Fibroblast of pulmonary artery (primary cell): ENCODE measurements at places on chromosomes 2 and 18.

DNA sequence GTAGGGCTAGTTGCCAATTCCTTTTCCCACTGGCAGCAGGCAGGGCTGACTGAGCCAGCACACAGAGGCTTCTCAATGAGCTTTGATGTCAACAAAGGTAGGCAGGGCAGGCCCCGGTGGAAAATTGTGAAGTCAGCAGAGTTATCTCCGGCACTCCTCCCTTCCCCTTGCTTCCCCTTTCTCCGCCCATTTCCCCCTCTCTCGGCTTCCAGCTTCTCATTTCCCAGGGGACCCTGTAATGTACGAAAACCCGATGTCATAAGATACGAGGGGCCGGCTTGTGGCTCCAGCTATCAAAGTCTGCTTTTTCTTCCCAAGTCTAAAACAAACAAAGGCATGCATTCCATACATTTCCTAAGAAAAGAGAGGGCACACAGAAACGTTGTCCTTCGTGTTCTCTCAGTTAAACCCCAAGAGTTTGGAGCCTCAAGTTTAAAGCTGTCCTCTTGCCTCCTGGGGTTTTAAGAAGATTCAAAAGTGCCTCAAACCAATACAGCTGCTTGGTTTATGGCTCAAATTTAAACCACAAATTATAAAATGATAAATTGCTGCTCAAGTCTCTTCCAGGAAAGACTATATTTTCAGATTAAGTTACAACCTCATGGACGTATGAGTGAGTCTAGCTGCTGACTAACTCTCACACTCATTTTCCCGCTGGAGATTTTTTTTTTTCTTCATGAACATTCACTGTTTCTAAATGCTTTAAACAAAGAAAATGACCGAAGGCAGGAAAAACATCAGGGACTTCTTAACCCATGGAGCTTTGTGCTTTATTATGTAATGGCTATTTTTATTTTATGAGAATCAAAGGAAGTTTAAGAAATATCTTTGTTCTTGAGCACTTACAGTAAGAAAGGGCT lies 27.2 kb upstream of the EML4 start:
- peak; percentile 95 for DNase-seq

GRCh38 chr2:233165543-233165894 lies 86.0 kb upstream of the ATG16L1 start:
- no peak for DNase-seq

GRCh38 chr18:50143886-50144285 lies 51.1 kb downstream of the MYO5B start:
- DNase-seq: no peak

- DNase-seq: no peak
Observed at GRCh38 chr2:10237392-10238321, 65.0 kb upstream of the HPCAL1 start.

GRCh38 chr2:173941567-173941966 lies 23.6 kb downstream of the SP3 start:
- no peak for DNase-seq

DNA sequence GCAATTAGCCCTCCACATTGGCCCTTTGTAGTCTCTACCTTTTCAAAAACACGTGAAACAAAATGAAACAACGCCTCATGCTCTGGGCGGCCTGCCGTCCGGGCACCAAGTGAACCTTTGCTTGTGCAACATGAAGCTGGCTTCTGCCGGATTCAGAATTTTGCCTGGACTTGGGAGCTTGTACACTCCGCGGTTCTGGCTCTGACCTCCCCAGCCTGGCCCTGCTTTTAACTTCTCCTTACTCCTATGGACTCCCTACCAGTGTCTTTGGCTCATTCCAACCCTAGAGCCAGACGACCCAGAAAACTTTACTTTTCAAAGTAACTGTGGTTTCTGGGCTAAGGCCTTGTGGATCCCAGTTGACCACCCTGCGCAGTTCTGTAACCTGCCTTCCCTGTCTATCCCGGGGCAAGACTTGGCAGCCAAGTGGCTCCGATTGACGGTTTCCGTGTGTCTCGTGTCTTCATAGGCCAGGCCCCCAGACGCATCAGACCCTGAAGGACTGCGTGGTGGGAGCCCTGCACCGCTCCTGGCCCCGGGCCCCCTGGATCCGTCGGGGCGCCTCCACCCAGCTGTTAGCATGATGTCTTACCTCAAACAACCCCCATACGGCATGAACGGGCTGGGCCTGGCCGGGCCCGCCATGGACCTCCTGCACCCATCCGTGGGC lies 1.9 kb downstream of the OTX1 start:
- no peak for DNase-seq

DNA sequence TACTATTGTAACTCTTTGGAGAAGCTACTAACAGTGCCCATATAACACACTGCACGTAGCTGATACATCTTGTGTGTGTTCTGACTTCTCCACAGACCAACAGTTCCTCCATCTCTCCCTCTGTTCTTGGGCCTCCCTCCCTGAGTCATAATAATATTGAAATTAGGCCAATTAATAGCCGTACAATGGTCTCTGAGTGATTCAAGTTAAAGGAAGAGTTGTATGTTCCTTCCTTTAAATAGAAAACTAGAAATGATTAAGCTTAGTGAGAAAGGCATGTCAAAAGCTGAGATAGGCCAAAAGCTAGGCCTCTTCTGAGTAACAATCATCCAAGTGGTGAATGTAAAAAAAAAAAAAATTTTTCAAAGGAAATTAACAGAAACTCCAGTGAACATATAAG lies 828.4 kb upstream of the CHAC2 start:
- DNase-seq: no peak

- DNase-seq: no peak
Observed at GRCh38 chr2:145412155-145412554, 892.2 kb upstream of the ZEB2 start.

DNA sequence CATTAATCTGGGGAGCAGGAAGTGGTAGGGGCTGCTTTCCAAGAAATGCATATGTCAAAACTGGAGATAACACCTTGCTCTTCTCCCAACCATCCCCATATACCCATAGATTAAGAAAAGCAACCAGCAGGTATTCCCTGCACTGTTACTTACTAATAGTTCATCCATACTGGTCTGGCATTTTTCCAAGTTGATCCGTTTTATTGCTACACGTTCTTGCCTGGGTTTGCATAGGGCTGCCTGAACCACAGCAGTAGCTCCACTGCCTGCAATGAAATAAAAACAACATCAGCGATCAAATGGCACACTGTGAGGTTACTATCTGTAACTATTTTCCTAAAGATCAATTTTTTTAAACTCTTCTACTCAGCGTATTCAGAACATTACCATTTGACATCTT lies 65.6 kb downstream of the STK39 start:
- no peak for DNase-seq

- no peak for DNase-seq
Observed at GRCh38 chr18:46140173-46140572, 36.0 kb downstream of the HAUS1 start.

DNA sequence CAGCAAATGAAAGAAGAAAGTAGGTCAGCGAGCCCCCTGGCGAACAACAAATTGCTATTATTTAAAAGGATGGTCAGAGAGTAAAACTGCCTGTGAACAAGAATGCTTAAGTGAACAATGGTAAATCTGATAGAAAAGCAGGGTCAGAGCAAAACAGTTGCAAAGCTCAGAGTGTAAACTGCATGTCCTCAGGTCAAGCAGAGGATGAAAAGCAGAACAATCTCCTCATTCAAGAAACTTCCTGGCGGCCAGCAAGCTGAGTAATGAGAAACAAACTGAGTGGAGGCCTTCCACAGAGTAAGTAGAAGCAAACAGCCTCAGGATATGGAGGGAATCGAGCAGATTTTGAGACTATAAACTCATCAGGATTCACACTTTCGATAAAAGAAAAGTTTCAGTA lies 117.9 kb downstream of the PPP1R1C start:
- DNase-seq: peak; percentile 4

DNA sequence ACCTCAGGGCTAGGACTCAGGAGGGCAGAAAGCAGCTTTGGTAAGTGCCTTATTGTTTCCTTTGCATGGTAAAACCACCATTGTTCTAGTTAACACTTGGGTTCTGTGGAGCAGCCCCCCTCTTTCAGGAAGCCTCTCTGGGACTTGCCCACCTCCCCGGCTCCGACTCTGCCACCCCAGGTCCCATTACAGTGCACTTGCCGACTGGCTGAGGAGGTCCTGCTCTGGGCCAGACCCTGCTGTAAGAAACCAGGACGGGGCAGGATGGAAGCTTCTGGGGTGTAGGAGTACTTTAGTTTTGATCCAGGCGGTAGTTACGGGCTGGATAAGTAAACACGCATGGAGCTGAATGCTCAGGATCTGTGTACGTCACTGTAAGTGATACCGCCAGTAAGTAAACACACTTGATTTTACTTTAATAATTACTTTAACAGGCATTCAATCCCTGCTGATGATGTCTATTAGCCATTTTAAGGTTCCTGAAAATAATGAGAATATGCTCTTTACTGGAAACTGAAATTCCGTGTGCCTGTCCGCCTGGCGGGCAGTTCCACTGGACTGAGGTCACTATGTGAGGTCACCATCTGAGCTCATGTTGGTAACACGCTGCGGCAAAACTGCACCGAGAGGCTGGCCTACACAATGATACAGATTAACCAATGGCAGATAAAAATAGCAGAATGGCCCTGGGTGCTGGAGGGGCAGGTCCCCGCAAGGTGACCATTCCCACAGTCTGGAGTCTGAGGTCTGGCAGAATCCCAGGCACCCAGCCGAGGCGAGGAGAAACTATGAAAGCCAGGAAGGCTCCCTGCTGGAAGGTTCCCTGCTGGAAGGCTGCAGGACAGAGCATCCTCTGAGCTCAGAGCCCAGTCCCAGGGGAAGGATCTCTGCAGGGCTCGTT lies 25.2 kb downstream of the HS1BP3 start:
- DNase-seq: no peak

DNA sequence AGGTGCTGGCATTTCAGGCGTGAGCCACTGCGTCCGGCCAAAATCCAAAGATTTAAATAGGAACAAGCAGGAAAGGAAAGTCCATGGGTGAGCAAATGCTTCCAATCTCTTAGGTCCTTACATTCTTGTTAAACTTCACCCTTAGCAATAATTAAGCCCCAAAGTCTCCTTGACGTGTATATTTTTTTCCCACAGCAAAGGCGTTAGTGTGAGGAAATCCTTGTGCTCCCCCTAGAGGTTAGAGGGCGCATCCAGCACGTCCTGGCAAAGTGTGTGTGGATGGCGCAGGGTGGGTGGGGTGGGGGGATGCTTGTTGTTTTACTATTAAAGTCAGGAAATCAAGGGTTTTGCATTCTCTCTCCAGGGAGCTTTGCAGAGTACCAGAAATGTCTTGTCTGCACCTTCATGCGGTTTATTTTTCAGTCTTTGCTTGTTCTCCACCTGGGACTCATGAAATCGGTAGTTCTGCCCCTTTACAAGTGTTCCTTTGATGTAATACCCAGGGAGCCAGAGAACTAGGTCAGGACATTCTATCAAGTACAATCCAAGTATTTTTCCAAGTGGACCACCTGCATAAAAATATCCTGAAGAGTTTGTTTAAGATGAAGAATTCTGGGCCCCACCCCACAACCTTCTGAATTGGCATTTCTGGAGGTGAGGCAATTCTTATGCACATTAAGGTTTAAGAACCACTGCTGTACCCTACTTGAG lies 22.2 kb upstream of the ITSN2 start:
- peak; percentile 76 for DNase-seq

DNA sequence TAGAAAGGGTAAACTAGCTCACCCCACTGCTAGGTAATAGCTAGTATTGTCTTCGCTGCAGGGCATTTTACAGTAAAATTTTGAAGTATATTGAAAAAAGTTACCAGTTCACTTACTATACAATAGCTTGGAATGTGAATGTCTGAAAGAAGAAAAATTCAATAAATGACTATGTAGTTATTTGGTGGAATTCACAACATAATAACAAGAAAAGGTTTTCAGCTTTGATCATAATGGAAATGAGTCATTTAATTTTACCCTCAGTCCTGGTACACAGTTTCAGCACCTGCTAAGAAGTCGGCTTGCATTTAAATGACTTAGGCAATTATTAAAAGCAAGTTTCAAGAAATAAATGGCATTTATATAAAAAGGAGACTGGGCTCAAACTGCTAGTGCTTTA lies 90.4 kb downstream of the NUP35 start:
- DNase-seq: no peak

- peak; percentile 6 for DNase-seq
Observed at GRCh38 chr2:29485631-29486030, 370.4 kb downstream of the CLIP4 start.

DNA sequence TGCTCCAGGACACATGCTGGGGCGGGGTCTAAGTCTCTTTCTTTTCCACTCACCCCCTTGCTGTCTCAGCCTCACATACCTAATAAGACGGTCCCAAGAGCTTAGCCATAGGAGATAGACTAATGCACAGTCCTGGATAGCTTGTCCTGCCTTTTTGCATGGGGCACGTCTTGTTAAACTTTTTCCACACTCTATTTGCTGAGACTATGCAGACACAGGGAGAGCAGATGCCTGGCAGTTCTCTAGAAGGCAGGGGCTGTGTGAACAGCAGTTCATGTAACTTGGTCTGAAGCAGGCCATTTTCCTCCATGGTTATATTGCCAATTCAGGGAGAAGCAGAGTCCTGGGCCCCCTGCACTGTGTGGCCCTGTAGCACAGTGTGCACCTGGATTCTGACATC lies 142.1 kb downstream of the SEPTIN10 start:
- DNase-seq: no peak

- DNase-seq: peak; percentile 71
Observed at GRCh38 chr2:30421604-30422443, 25.2 kb upstream of the LCLAT1 start.

DNA sequence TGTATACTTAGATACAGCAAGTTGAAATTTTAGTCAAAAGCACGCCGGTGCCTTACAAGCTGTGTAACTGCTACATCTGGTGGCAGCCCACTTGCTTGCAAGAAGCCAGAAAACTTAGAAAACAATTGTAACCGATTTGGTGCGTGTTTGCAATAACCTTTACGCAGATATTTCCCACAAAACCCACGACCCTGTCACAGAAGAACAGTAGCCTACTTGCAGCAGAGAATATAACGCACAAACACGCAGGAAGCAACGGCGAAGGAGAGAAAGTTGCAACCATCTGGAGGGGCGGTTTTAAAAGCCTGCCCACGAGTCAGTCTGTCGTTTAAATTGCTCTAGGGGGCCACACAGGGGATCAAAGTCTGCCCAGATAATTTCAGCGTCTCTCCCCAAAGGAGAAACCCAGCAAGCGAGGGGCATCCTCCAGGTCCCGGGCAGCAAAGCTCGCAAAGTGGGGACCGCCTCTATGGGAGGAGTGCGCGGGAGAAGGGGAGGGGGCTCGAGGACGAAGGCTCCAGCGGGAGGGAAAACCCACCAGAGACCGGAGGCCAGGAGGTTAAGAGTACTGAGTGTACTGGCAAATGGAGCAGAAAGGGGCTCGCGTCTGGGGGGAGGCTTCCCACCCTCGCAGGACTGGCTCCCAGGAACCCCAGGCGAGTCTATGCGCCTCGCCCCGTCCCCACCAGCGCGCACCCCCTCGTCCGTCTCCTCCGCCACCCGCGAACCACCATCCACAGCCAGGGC lies 1.1 kb downstream of the TLK1 start:
- DNase-seq: peak; percentile 81

GRCh38 chr2:120381192-120381591 lies 35.3 kb downstream of the INHBB start:
- no peak for DNase-seq

GRCh38 chr2:38535744-38536506 lies 66.8 kb downstream of the HNRNPLL start:
- peak; percentile 68 for DNase-seq

GRCh38 chr2:237698358-237698694 lies 70.9 kb downstream of the LRRFIP1 start:
- no peak for DNase-seq

- no peak for DNase-seq
Observed at GRCh38 chr18:50750546-50750945, 69.3 kb downstream of the MRO start.
